ENCODE measurements at places on chromosomes 16 and 17. TPM values are rescaled to one million over a fixed set of nuclear protein-coding genes. Genes with fewer than 3 reads are reported as not detected.
A peak's percentile ranks its signal among the peaks of the same experiment; 100 is the strongest.

Gene BAIAP3
- total RNA-seq: 26.7 TPM

DNA sequence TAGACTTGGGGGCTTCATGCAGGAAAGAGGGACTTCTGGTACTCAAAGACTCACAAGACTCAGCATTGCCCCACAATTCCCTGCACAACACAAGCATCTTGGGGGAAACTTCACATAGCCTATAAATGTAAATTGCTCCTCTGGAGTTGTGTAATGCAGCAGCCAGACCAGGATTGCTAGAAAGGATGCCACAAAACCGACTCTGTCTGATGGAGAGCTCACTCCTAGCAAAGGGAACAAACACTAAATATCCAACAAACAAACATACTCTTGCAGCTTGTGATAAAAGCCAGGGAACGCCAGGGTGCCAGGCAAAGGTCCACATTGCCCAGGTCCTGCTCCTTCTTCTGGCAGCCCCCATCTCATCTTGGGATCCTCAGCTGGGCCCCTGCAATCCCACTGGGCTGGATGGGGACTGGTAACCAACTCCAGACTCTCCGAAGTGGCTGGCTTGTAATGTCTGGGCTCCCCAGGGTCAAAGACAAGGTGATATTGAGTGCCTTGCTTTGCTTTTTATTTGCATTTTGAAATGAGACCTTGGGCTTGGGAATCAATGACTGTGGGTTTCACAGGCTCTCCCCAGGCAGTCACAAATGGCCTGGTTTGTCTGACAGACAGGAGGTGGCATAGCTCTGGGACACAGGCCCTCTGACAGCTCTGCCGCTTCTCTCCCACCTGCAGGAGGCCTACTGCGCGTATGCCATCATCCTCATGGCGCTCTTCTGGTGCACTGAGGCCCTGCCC, 15.3 kb downstream of the SLC13A2 start:
- DNase-seq: no peak

- DNase-seq: no peak
Observed at GRCh38 chr16:14628806-14629611, 1.1 kb downstream of the PARN start.

DNA sequence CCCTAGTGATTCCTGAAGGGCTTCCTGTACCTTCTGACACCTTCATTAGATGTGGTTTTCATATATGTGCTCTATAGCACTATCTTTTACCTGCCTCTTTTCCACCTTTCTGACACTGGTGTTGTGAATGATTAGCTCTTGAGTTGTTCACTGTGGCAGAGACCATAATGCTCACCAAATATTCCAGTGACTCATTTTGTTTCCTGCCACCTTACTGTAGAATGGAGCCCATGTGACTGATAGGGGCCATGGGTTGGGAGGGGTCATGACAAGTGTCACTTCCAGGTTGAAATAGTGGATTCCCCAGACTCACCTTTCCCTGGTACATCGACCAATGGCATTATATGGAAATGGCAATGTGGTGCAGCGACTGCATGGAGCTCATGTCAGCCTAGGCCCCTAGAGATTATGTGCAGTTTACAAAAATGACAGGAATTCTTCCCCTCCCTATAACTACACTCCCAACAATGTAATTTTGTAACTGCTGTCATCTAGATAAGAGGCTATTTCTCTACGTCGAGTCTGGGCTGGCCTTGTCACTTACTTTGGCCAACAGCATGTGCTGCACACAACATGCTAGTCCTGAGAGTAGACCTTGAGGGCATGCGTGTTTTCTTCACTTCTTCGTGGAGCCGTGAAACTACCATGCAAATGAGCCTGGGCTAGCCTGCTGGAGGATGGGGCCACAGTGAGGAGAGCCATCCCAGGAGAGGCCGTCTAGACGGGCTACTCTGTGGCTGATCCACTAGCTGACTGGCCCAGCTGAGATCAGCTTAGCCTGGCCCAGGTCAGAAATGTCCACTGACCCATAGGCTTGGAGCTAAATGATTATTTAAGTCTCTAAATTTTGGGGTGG, 409.5 kb downstream of the CA10 start:
- no peak for DNase-seq

- no peak for DNase-seq
Observed at GRCh38 chr17:38397227-38397626, 31.0 kb upstream of the ARHGAP23 start.

DNA sequence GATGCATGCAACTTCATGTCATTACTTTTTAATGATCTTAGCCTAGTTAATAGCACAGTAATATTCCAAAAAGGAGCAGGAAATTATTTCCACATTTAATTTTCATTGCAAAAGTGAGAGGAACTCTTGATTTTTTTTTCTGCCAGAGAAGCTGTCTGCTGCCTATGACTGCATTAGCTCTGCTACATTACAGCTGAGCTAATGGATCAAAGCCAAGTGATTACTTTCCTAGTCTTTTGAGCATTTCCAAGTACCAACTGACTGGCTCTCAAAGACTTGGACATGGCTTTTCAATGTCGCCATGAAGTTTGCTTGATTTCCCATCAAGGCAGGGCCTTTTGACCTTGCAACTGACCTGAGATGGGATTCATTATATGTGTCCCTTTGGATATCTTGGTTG, 356.6 kb upstream of the XYLT1 start:
- DNase-seq: no peak

DNA sequence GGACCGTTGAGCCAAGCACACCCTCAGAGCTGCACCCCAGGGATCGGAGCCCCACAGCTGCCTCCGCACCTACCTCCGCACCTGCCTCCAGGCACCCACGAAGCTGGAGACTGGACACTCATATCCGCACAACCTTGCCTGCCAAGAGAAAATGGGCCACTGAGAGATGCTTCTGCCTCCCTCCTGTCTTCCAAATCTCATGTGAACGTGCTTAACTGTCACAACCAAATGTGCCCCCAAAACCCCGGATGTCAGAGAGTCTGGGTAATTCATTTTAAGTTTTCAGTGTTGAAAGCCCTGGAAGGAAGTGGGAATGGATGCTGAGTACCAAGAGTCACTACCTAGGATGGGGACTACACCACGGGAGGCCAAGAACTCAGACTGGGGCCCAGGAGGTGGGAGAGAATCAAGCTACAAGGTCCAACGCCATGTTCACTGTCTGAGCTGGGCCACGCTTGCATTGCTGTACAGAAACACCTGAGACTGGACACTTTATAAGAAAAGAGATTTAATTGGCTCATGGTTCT, 49.5 kb upstream of the MEAK7 start:
- no peak for DNase-seq

- peak; percentile 41 for DNase-seq
Observed at GRCh38 chr17:46984341-46984740, 5.3 kb upstream of the RPRML start.

GRCh38 chr16:66651965-66652364, 44.6 kb downstream of the CMTM4 start:
- no peak for DNase-seq

GRCh38 chr17:33725675-33726271, 432.7 kb upstream of the ASIC2 start:
- peak; percentile 76 for DNase-seq

DNA sequence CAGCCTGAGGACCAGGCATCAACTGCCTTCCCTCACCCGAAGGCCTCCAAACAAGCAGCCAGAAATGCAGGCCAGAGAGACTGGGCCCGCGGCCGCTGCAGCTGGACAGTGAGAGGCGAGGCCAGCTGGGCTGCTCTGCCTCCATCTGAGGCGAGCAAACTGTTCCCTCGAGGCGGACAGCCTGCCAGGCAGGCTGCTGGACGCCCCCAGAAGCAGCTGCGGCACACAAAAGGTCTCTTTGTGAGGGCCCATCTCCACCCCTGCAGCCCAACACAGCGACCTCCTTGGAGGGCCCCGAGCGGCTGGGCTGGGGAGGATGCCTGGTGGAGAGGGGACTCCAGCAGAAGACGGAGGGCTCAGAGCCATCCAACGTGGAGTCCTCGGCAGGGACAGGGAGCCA, 4.7 kb downstream of the CORO7 start:
- peak; percentile 83 for DNase-seq

DNA sequence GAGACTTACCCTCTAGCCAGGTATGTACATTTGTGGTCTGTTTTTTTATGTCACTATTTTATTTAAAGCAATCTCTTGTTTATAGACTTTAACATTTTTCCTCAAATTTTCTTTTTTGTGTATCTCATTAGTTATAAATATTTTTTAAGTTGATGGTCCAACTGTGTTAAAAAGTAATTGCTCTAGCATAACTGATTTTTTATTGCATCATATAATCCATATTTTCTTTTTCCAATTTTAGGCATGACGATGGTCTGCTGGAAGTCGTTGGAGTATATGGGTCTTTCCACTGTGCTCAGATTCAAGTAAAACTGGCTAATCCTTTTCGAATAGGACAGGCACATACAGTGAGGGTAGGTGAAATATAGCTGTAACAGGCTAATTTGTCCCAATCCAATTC, 27.9 kb downstream of the DGKE start:
- no peak for DNase-seq

- DNase-seq: no peak
Observed at GRCh38 chr17:36864827-36865430, 72.3 kb upstream of the LHX1 start.

- DNase-seq: no peak
Observed at GRCh38 chr17:4607773-4608187, 23.5 kb downstream of the SMTNL2 start.

DNA sequence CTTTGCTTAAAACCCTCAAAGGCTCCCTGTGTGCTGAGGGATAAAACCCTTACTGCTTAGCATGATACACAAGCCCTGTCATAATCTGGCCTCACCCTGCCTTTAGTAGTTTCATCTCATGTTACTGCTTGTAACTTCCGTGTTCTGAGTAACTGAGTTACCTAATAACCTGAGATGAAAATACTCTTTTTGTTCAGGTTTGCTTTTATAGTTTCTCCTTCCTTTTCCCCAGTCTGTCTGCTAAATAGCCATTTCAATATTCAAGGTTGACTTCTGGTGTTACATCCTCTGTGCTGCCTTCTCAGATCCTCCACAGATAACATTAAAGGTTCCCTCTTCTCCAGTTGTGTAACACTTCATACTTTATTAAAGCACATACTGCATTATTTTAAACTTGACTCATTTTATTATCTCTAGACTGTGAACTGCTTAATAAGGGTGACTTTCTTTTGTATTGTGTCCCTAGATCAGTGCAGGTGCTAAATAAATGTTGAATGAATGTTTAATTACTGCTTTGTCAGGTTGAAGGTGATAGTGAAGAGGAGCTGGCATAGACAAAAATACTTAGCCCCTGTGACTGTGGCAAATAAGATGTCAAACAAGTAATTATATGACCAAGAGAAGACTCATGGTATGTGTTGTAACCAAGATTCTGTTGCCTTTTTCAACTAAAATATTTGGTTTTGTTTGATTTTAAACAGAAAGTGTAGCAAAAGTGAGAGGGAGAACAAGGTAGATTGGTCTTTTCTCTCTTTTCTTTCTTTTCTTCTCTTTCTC, 47.8 kb downstream of the NFAT5 start:
- no peak for DNase-seq

GRCh38 chr17:67602444-67602843, 115.3 kb upstream of the NOL11 start:
- no peak for DNase-seq

- no peak for DNase-seq
Observed at GRCh38 chr17:76421044-76421407, 31.9 kb downstream of the UBE2O start.

DNA sequence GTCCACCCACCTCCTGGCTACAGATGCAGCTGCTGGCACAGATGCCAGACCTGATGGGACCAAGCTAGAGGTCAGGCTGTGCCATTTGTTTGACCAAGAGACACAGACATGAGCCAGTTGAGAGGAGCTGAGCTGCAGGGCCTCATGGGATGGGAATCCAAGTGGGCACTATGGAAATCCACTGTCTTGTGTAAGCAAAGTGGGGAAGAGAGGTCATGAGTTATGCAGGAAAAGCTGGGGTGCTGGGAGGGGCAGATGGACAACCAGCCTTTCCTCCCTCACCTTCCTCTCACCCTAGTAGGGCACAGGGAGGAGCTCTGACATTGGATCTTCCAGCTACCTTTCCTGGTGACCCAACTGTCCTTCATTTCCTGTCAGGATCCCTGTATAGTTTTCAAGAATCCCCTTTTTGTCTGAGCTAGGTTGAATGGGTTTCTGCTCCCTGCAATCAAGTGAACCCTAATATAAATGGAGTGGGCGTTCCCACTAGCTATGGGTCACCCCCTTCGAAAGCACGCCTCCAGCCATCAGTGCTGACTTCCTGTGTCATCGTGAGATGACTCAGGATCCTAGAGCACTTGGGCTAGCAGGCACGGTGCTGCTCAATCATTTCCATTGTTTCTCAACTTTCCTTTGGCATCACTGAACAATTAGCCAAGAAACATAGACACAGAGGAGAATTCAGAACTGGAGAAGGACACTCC, 13.6 kb downstream of the ATPAF2 start:
- no peak for DNase-seq

DNA sequence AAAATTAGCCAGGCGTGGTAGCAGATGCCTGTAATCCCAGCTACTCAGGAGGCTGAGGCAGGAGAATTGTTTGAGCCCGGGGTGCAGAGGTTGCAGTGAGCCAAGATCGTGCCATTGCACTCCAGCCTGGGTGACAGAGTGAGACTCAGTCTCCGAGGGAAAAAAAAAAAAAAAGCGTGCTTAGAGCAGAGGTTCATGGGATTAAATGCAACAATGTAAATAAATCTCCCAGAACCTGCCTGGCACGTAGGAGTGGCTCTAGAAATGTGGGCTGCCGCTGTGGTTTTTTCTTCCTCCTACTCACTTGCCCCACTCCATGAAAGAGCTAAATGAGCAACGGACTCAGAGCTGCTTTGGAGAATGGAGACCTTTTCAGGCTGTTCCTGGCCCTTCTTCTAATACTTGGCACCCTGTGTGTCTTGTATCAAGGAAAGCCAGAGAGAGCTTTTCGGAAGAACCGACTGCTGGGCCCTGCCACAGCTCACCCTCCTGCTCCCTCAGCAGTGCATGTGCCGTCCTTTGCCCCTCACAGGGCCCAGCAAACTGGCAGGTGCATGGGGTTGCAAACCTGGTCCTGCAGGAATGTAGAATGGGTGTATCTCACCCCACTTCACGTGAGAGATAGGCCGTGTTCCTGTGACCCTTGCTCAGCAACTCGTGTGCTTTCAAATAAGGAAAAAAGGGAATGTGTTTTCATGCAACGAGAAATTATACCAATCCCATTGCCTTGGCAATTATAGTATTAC, 52.0 kb downstream of the LDHD start:
- DNase-seq: no peak

GRCh38 chr17:21304091-21304490, 19.6 kb downstream of the MAP2K3 start:
- DNase-seq: no peak

Measured in glutamatergic neuron (in vitro differentiated cells).